ENCODE measurements at places on chromosomes 3 and 15. TPM values are rescaled to one million over a fixed set of nuclear protein-coding genes. Genes with fewer than 3 reads are reported as not detected.

- DNase-seq = peak; percentile 61
Observed at GRCh38 chr3:89165636-89166263, 58.3 kb downstream of the EPHA3 start.

- DNase-seq = no peak
Observed at GRCh38 chr3:168289471-168290008, 193.8 kb upstream of the GOLIM4 start.

DNAJC13 gene
- 49.8 TPM for total RNA-seq

- no peak for DNase-seq
Observed at GRCh38 chr15:70505936-70506912, 257.1 kb downstream of the UACA start.

- no peak for DNase-seq
Observed at GRCh38 chr15:36914960-36915808, 185.2 kb downstream of the MEIS2 start.

DNA sequence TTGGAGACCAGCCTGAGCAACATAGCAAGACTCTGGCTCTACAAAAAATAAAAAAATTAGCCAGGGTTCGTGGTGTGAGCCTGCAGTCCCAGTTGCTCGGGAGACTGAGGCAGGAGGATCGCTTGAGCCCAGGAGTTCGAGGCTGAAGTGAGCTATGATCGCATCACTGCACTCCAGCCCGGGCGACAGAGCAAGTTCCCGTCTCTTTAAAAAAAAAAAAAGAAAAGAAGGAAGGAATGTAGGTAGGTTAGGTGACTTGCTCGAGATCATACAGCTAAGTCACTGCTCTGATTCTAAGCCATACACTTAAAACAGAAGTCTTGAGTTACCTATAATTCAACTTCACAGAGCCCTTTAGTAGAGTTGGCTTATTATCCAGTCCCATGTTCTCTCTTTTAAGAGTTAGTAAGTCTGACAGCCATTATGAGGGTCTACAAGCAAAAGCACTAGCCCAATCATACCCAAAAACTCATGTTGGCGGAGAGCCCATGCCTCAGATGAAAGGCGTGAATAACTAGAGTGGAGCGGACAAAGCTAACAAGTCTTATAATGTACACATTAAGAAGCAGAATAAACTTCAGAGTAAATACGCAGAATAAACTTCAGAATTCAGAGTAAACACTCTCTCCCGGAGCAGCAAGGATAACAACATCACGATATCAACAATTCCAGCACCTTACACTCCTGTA is 768 bp downstream of the AAGAB start:
- no peak for DNase-seq

CCDC9B gene
- 5.0 TPM for total RNA-seq

GOLGA6B gene
- not detected for total RNA-seq

TMC3 gene
- total RNA-seq = not detected

GRCh38 chr15:58518626-58519025 is 86.8 kb downstream of the LIPC start:
- no peak for DNase-seq

- DNase-seq = no peak
Observed at GRCh38 chr3:159548675-159549335, 439.8 kb upstream of the IL12A start.

DNA sequence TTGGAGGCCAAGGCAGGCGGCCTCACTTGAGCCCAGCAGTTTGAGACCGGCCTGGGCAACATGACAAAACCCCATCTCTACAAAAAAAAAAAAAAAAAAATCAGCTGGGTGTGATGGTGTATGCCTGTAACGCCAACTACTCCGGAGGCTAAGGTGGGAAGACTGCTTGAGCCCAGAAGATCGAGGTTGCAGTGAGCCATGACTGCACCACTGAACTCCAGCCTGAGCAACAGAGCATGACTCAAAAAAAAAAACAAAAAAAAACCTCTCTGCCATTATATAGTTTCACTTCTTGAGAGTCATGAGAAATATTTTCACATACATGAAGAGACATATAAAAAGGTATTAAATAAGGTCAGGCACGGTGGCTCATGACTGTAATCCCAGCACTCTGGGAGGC is 45.9 kb upstream of the CP start:
- DNase-seq = no peak

DNA sequence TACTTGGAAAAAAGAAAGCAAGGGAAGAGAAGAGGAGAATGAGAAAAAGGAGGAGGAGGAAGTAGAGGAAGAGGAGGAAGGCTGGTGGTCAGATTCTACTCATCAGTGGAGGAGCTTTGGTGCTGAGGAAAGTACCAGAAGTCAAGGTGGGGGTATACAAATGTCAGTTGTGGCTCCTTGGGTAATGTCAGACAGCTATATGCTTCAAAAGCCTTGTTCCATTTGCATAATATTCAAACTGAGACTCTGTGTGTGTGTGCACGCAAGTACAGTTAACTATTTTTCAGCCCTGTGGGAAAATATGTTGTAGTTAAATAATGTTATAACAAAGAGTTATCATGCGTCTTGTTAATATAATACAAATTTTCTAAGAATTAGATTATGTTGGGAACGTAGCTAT is 609.7 kb downstream of the PDCD6IP start:
- no peak for DNase-seq

DNA sequence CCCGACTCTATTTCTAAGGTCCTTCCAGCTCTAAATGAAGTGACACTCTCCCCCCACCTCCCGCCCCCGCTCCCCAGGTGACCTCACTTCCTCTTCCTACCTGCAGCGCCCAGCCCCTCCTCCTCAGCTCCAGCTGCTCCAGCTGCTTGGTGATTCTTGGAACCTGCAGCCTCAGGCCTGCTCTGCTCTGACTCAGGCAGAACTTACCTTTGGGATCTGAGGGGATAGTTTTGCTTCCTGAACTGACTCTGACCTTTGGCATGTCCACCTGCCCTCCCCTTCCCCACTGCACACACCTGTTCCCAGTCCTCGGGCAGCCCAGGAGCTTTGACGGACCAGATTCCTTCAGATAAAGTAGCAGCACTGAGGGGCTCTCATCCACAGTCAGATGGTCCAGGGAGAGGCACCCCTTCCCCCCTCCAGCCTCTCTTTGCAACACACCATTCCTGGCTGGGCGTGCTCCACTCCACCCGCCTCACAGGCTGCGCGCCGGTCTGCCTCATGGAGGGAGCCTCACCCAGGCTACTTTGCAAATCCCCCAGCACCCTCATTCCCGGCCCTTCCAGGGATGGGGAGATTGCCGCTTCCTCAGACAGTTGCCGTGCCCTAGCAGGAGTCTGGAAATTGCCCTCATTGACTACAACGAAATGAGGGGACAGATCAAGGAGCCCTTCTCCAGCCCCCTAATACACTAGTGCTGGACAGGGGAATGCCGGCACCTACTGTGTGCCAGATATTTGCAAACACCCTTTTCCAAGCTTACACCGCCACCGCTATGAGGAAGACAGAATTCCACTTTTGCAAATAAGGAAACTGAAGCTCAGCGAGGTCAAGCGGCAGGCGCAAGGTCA is 692 bp upstream of the C15orf39 start:
- no peak for DNase-seq

FANCD2OS gene
- not detected for total RNA-seq

GRCh38 chr15:40516322-40516721 is 45.5 kb downstream of the CHST14 start:
- no peak for DNase-seq

DNA sequence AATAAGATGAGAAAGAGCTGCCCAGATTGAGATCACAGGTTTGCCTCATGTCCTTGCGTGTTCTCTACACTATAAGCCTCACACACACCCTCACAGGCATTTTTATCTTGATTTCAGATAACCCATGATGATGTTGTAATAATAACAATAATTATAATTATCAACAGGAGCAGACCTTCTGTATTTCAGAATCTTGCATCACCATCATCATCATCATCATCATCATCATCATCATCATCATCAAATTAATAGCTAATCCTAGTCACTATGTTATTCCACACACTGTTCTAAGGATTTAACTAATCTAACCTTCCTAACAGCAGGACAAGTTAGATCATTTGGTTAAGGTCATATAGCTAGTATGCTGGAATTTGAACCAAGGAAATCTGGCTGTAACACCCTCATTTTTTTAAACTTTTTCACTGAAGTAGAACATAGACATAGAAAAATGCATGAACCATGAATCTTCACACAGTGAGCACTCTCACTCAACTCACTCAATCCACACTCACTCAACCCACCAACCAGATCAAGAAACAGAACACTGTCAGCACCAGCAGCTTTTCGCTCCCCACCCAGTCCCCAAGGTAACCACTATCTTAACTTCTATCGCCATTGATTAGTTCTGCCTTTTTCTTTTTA is 1.8 kb upstream of the SH2D7 start:
- no peak for DNase-seq

ABI3BP gene
- 0.58 TPM for total RNA-seq

DNA sequence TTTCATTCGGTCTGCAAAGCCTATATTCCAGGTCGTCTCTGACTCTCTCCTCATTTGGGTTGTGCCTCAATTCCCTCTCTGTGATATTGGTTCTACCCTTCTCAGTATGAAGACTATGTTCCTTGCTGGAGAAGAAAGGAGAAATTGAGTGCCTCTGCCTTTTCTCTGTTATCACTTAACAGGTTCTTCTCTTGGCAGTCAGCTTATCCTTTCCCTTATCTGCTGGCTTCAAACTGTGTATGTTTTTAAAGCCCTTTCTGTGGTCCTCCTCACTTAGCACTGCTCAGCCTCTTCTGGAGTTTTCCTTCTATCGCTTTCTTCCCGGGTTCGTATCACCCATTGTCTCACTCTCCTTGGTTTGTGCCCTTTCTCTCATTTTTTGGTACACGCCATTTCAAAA is 65.3 kb upstream of the FSTL1 start:
- DNase-seq = no peak

YEATS2 gene
- total RNA-seq = 30.7 TPM

KNG1 gene
- total RNA-seq = not detected

Measured in SK-MEL-5 (cell line).